ENCODE measurements at places on chromosomes 7 and 10. TPM values are rescaled to one million over a fixed set of nuclear protein-coding genes. Genes with fewer than 3 reads are reported as not detected.

Gene SDK1
- 4.4 TPM for total RNA-seq

Gene CDK5
- total RNA-seq, result 10.3 TPM

Gene NOBOX
- not detected for total RNA-seq

Gene SLC39A12
- total RNA-seq, result 0.22 TPM

Gene UBTD1
- total RNA-seq, result 15.7 TPM

Gene CPXM2
- total RNA-seq, result not detected

Gene SUN3
- total RNA-seq, result not detected

Gene DENND2A
- total RNA-seq, result 23.7 TPM

Gene OR6V1
- not detected for total RNA-seq

Gene CDH23
- total RNA-seq, result 10.3 TPM

Gene CYP26C1
- 0.22 TPM for total RNA-seq

Gene CYP2C8
- 2.8 TPM for total RNA-seq

DNA sequence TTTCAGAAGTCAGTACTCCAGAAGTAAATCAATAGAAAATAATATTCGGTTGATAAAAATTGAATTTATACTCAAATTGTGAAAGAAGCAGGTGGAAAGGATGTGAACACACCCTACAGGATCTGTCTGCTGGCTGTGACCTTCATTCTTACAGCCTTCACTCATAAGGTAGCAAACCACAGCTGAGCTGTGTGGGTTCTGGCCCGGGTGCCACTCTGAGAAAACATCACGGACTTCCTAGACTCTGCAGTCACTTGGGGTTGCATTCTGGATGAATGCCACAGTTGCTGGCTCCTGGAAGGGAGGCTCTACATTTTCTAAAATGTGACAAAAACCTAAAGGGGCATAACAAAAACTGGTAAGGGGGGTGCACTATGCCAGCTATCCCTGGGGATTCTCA lies 36.0 kb upstream of the ABLIM1 start:
- no peak overlapping the region for H3K27ac ChIP-seq
- DNase-seq, result no peak
- no peaks in the 10 kb centered on the region for H3K36me3 ChIP-seq
- no peak overlapping the region for H3K4me3 ChIP-seq

DNA sequence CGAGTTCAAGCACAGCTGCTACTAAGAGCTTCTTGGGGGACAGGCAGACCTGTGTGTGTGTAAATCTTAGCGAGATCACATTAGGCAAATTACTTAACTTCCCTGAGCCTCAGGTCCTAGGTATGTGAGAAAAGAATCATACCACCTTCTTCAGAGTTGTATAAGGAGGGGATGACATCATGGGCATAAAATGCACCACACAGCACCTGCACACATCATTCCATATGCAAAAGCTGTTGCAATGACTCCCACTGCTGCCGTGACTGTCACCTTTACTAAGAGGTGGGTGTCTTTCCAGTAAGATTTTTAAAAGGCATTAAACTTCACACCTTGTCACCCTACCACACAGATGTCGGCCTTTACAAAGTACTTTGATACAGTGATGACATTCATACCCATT lies 146.0 kb downstream of the FANK1 start:
- H3K27me3 ChIP-seq, result no peaks in the 10 kb centered on the region
- no peaks in the 10 kb centered on the region for H3K4me1 ChIP-seq
- H3K36me3 ChIP-seq, result no peaks in the 10 kb centered on the region
- no peak overlapping the region for H3K27ac ChIP-seq
- no peak for DNase-seq
- no peak overlapping the region for H3K4me3 ChIP-seq

DNA sequence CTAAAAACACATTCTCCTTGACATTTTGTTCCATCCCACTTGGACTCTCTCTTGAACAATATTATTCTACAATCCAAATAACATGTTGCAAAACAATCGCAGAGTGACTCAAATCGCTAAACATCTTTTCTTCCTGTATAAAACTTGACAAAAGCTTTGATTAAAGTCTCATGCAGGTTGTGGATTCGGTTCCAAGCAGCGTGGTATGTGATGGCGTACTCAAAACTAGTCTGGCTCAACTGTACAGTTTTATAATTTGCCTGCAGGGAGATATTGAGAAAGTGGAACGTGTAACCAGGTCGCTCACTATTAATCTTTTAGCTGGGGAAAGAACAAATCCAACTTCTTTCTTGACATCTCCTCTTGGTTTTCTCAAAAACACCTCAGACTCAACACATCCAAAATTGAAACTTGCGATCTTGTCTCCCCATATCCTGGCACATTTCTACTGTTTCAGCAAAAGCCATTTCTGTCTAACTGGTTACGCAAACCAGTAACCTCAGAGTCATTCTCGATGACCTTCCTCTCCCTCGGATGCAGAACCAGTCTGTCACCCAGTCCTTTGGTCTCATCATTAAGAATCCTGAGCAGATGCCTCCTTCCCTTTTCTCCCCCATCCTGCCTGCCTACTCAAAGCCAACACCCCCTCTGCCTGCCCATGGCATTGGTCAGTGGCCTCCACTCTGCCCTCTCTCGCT lies 100.1 kb downstream of the CACNB2 start:
- no peak overlapping the region for H3K27ac ChIP-seq
- H3K27me3 ChIP-seq, result no peaks in the 10 kb centered on the region
- H3K36me3 ChIP-seq, result no peaks in the 10 kb centered on the region
- no peak overlapping the region for H3K4me3 ChIP-seq
- H3K4me1 ChIP-seq, result no peaks in the 10 kb centered on the region

DNA sequence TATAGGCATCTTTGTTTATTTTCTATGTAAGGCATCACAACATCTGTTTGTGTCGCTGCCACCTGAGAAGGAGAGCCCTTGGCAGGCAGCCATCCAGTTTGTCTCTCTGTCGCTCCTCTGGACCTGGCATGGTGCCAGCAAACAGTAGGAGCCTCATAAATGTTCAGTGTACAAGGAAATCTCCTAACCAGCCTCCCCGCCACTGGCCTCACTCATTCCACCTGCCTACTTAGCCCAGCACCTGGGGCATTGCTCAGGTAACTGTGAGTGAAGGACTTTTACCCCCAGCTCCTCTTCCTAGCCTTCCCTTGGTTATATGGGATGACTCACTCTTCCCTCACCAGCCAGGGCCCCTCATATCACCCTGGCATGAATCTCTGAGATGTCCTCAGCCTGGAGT lies 61.7 kb upstream of the NPTX2 start:
- H3K27me3 ChIP-seq, result no peaks in the 10 kb centered on the region
- DNase-seq, result no peak
- H3K4me3 ChIP-seq, result no peak overlapping the region
- no peaks in the 10 kb centered on the region for H3K4me1 ChIP-seq
- no peak overlapping the region for H3K27ac ChIP-seq

- peak overlapping the region; percentile 33 for H3K4me3 ChIP-seq
- H3K27me3 ChIP-seq, result peaks cover 100% of the 10 kb centered on the region
- no peaks in the 10 kb centered on the region for H3K36me3 ChIP-seq
- H3K27ac ChIP-seq, result no peak overlapping the region
- DNase-seq, result peak; percentile 91
Measured at GRCh38 chr10:101161494-101162299, 30.6 kb downstream of the TLX1 start.

GRCh38 chr10:20890491-20891337 lies 6.4 kb downstream of the NEBL start:
- no peaks in the 10 kb centered on the region for H3K36me3 ChIP-seq
- H3K27ac ChIP-seq, result no peak overlapping the region
- peaks cover 13% of the 10 kb centered on the region for H3K4me1 ChIP-seq
- no peaks in the 10 kb centered on the region for H3K27me3 ChIP-seq
- no peak overlapping the region for H3K4me3 ChIP-seq

DNA sequence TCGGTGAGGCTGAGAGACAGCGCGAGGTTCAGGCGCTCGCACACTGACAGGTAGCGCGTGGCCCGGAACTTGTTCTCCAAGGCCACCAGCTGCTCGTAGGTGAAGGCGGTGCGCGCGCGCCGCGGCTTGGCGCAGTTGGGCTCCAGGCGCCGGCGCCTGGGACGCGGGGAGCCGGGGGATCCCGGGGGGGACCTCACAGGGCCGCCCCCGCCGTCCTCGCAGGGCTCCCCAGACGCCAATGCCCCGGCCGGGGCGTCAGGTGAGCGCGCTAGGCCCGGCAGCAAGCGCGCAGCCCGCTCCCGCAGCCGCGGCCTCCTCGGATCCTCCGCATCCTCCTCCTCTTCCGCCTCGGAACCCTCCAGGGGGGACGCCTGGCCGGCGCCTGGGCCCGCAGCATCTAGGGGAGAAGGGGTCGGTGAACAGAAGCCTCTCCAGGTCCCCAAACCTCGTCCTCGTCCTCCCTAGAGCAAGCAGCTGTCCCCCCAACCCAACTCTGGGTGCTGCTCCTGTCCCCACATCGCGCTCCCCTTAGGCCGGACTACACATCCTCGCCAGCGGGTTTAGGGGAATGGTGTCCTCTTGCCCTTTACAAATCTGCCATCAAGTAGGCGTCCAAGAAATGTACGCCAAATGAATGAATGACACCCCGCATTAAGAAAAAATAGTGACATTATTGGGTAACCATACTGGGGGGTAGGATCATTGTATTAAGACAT lies 1.9 kb downstream of the NKX1-2 start:
- H3K27ac ChIP-seq, result no peak overlapping the region
- H3K4me1 ChIP-seq, result peaks cover 44% of the 10 kb centered on the region
- H3K27me3 ChIP-seq, result peaks cover 93% of the 10 kb centered on the region
- peak; percentile 62 for DNase-seq

- no peak overlapping the region for H3K4me3 ChIP-seq
- H3K27ac ChIP-seq, result no peak overlapping the region
- no peaks in the 10 kb centered on the region for H3K27me3 ChIP-seq
- DNase-seq, result no peak
Measured at GRCh38 chr10:50456719-50457118, 167.0 kb downstream of the SGMS1 start.

GRCh38 chr10:51321980-51322379 lies 247.7 kb downstream of the PRKG1 start:
- no peak for DNase-seq
- no peaks in the 10 kb centered on the region for H3K36me3 ChIP-seq
- no peak overlapping the region for H3K4me3 ChIP-seq

DNA sequence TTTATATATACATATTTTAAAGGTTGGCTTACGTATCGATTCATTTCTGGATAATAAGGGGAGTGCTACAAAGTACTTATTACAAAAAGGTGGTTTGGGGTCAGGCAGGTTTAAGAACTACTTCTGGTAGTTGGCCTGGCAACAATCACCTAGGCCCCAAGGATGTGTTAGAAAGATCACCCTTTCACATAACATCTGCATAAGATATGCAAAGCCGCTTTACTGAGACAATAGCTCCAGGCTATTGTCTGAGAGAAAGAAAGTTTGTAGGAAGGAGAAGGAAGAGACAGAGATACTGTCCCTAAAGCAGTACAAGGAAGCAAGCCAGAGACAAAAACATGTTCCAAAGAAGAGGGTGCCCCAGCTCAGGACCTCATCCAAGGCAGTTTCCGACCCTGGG lies 6.2 kb downstream of the PAXIP1 start:
- H3K4me1 ChIP-seq, result peaks cover 12% of the 10 kb centered on the region
- no peak overlapping the region for H3K27ac ChIP-seq
- H3K36me3 ChIP-seq, result no peaks in the 10 kb centered on the region

- no peaks in the 10 kb centered on the region for H3K27me3 ChIP-seq
- DNase-seq, result no peak
- H3K27ac ChIP-seq, result no peak overlapping the region
Measured at GRCh38 chr10:48667960-48668590, 16.6 kb upstream of the WDFY4 start.

DNA sequence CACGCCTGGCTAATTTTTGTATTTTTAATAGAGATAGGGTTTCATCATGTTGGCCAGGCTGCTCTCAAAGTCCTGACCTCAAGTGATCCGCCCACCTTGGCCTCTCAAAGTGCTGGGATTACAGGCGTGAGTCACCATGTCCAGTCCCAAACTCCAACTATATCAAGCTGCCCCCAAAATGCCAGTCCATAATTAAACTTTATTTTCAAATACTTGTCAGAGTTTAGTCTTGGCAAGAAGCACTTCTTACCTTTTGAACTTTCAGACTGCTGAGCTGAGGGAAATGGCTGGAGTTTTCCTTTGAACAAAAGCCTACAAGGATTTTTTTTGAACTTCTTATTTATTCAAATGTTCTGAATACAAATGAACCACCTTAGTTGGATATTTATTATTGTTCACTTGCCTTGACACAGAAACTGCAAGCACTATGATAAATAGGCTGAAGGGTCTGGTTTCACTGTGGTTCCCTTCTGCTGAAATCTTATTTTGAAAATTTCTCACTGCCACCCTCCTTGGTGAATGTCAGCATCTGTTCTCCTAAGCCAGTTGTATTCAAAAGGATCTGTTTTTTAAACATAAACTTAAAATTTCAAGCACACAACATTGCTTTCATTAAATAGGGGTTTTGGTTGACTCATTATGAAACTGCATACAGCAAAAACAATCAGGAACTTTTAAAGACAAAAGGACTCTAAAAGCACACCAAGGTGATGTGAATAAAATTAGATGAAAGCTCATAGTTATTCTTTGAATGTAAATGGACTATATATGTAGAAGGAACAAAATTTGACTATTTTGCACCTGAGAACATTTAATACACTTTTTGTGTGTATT lies 101.7 kb upstream of the SLC26A5 start:
- no peaks in the 10 kb centered on the region for H3K27me3 ChIP-seq
- no peaks in the 10 kb centered on the region for H3K4me1 ChIP-seq
- no peak for DNase-seq
- H3K27ac ChIP-seq, result no peak overlapping the region
- H3K4me3 ChIP-seq, result no peak overlapping the region

- H3K27me3 ChIP-seq, result no peaks in the 10 kb centered on the region
- DNase-seq, result peak; percentile 77
- H3K36me3 ChIP-seq, result no peaks in the 10 kb centered on the region
- no peak overlapping the region for H3K4me3 ChIP-seq
- H3K4me1 ChIP-seq, result peaks cover 12% of the 10 kb centered on the region
- H3K27ac ChIP-seq, result peak overlapping the region; percentile 59
Measured at GRCh38 chr7:155944901-155945300, 132.6 kb upstream of the SHH start.

DNA sequence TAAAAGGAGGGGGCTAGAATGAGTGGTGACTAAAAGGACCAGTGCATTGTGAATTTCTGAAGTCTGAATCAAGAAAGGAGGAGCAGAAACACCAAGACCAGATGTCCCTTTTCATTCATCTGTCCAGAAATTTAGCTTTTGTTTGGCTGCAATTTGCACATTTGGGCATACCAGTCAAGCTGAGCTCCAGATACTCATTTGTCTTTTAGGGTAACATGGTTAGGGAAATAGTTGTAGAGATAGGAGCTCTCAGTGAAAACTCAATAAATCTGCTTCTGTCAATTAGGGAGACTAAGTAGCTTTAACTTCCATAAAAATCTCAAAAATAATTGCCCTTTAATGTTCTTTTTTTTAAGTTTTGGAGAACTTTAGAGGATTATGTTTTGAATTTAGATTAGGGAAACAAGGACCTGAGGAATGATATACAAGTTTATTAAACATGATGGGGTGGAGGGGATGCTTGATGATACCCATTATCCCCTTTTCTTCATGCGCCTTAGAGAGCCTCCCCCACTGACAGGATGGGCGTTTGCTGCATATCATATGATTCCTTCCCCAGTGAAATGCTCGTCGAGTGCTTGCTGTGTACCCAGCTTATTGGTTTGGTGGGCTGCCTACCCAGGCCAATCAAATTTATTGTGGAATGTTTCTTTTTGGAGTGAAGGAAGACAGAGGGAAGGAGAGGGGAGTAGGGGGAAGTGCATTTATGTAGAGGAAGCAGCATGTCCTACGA lies 50.7 kb upstream of the RPA3 start:
- H3K4me3 ChIP-seq, result no peak overlapping the region
- peaks cover 9% of the 10 kb centered on the region for H3K4me1 ChIP-seq
- no peak for DNase-seq
- no peaks in the 10 kb centered on the region for H3K36me3 ChIP-seq

All from neural progenitor cell (in vitro differentiated cells).